D341Med (cell line): ENCODE measurements at places on chromosomes 7 and 10.
A peak's percentile ranks its signal among the peaks of the same experiment; 100 is the strongest.

DNA sequence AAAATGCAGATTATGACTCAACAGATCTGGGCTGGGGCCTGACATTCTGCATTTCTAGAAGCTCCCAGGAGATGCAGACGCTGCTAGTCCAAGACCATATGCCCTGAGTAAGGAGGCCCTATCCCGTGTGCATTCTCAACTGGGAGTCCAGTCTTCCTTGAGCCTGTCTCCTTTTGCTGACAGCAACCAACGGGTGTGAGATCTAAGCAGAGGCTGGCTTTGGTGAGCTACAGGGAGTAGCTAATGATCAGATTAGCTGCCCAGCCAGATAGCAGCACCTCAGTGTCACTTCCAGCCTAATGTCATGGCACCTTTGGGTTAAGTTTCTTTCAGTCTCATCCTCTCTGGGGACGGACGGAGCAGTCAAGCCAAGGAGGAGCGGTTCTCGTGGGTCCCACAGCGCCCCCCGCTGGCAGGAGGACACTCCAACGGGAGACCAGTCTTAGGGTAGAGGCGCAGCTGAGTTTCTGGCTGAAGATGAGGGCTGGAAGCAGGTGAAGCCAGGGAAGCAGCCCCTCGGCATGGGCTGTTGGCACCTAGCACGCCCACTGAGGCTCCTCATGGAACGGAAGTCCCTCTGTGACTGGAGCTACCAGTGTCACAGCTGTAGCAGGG lies 154.0 kb downstream of the CCDC3 start:
- DNase-seq: no peak

GRCh38 chr10:81426722-81427121 lies 448.3 kb upstream of the NRG3 start:
- no peak for DNase-seq

DNA sequence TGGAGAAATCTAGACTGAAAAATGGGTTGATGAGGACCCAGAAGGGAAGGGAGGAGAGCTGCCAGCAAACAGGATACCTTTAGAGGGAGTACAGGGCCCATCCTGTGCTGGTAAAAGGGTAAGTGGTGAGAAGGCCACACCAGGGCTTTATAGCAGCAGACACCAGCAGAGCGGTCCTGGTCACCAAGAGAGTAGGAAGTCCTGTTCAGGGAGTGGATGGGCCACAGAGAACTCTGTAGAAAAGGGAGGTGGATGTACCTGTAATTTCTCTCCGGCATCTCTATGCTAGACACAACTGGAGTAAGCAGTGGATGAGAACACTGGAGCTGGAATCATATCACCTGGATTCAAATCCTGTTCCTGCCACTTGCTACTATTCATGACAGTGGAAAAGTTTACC lies 867.2 kb downstream of the CCSER2 start:
- DNase-seq: no peak

DNA sequence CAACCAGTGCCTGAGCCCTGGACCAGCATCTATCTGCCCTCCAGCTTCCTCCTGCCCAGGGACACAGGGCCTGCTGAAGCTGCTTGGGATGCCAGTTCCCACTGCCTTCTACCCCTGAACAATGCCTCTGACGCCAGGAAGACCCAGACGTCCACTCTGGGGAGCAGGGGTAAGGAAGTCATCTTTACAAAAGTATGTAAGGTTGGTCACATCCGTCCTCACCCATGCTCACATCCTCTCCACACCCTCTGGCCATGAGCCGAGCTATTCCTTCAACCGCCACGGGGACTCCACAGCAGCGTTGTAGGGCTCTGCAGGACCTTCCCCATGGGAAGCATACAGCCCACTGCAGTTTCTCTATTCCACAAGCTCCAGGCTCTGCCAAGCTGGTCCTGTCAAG lies 58.5 kb downstream of the CLRN3 start:
- DNase-seq: no peak

DNA sequence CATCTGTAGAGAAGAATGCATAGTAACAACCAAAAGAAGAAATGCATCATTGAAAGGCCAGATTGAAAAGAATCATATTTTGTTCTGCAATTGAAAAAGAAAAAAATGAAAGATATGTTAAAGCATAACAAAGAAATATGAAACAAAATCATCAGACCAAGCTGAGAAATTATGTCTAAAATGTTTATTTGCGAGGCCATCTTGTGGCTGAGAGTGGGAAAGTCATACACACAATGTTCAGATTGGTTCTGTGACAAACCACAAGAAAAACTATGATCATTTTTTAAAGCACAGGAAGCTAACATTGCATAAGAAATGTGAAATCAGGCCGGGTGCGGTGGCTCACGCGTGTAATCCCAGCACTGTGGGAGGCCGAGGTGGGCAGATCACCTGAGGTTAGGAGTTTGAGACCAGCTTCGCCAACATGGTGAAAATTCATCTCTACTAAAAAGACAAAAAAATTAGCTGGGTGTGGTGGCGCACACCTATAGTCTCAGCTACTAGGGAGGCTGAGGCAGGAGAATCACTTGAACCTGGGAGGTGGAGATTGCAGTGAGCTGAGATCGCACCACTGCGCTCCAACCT lies 36.6 kb downstream of the ABCB5 start:
- DNase-seq: peak; percentile 30

- no peak for DNase-seq
These were observed 146.9 kb upstream of the ZMIZ1 start for GRCh38 chr10:78921895-78922294.

GRCh38 chr7:128267595-128267924 lies 26.5 kb downstream of the LEP start:
- DNase-seq: no peak

- DNase-seq: no peak
These were observed 53.2 kb downstream of the ICA1 start for GRCh38 chr7:8208816-8209215.

DNA sequence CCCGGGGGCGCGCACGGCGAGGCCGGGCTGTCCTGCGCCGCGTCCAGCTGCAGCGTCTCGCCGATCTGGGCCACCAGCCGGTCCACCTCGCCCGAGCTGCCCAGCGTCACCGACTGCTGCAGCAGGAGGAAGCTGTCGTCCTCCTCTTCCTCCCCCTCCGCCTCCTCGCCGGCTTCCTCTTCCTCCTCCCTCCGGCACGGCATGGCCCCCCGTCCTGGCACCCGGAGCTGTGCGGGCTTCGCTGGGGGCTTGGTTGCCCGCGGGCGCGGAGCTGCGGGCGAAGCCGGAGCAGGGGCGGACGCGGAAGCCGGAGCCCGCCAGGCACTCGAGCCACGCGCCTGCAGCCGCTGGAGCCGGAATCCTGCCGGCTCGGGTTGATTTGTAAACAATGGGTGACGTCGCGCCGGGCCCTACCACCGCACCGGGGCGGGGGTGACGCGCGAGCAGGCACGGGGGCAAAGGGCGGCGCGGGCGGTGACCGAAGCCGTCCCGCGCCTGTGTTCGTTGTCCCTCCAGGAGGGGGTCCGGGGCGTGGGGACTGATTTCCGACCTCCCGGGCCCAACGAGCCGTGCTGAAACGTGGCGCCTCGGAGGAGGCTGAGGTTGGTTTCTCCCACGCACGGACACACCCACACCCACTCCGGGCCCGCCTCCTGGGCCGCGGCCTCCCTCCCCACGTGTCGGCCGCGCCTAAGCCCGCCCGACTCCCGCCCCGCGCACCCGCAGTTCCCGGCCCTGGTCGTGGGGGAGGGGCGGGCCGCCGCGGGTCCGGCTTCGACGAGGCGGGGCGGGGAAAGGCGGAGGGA lies at the start of gene FRAT2:
Gene FRAT2, minus strand, starts transcription at position 360 of the 806 bp plus-strand sequence. Its CDS starts 157 bp downstream, at position 203.
- DNase-seq: peak; percentile 92

DNA sequence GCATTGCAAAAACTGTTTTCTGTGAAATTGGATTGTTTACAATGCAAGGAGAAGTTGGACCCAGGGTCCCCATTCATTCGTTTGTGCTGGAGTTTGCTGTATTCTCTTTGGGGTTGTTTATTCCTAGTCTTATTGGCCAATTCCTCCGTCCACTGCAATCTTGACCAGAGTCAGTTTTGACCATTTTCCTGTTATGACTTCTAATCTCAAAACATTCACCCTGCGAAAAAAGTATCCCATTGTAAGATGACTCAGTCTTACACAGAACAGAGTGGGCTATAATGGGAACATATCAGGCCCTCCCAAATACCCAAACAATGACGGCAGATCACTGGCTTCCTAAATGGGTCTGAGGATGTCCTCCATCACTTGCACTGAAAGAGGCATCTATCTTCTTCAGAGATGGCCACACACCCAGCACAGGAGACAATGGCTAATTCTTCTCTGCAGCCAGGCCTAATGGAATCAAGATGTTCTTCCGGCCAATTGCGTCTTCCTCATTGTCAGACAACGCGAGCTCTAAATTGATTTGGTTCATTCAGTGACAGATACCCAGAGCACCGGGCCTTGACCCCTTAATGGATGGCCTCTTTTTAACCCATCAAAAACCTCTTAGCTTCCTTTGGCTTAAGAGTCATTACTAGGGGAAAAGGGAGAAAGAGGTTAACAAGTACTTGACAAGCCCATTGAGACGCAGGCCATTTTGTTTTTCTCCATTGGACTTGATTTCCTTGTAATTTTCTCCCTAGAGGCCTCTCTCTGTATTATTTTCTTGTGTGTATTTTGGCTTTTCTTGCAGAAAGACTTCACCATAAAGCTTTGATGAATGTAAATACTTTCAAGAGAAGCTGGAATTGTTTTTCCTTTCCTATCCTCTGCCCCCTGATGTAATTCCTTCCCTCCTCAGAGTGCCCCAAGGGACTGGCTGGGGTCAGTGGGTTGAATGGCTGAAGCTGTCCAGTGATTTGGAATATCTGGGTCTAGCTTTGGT lies 129.6 kb downstream of the PRPF18 start:
- DNase-seq: no peak

DNA sequence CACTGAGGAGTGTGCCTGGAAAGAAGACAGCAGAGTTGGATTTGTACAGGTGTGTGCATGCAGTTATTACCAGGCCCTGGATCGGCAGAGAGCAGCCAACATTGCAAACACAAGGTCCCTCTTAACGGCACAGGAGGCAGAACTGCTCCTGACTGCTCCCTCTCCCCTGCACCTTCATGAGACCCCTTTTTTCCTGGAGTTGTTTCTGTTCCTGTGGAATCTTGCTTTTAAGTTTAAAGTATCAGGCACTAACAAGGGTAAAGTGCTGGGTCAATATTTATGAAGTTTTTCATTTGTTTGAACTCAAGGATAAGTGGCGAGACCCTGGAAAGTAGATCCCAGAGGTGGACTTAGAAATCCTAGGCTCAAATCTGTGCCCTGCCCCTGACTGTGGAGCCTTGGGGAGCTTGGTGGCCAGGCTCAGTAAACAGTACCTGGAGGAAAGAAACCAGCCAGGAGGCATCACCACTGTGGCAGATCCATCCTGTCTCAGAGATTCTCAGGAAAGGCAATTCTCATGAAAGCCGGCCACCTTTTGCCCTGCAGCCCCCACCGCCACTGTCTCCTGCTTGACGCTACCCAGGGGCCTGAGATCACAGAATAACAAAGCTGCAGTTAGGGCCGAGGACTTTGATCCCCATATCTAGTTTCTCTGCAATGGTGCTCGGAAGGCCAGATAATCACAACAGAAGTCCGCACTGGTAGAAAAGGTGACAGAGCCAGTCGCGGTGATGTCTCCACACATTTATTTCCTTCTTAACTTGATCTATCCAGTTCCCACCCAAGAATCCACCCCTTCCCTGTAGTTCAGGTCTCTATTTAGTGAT lies 36.7 kb downstream of the DDC start:
- DNase-seq: no peak

GRCh38 chr10:63720676-63721075 lies 199.5 kb downstream of the REEP3 start:
- no peak for DNase-seq

GRCh38 chr7:17624379-17624778 lies 315.9 kb downstream of the SNX13 start:
- DNase-seq: no peak

DNA sequence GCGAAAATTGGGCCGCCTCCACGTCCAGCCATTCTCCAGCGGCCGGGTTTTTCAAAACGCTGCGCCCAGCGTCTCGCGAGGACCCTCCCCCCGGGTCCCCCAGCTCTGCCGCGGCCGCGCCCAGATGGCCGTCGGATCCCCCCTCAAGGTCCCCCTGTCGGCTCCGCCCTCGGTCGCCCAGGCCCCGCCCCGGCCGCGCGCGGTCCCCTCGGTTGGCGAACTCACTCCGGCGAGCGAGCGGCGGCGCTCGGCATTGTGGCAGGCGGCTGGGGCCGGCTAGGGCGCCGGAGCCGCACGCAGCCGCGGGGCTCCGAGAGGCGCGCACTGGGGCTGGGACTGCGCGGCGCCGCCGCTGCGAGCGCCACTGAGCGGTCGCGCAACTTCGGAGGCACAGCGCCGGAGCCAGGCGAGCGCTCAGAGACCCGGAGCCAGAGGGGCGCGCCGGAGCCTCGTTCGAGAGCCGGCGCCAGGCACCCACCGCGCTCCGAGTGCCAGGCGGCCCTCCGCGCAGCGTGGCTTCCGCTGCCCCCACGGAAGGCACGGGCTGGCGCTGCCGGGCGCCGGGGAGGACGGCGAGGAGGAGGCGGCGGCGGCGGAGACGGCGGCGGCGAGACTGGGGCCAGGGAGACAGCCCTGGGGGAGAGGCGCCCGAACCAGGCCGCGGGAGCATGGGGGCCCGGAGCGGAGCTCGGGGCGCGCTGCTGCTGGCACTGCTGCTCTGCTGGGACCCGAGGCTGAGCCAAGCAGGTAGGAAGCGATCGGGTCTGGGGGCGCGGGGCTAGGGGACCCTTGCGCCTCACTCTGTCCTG lies at the start of gene UNC5B:
Gene UNC5B, plus strand, starts transcription at position 253 of the 809 bp plus-strand sequence. Its CDS starts 416 bp downstream, at position 669.
- DNase-seq: peak; percentile 88
